CD4-positive, alpha-beta T cell treated with Interleukin-1 beta for 1 hour (primary cell): ENCODE measurements at places on chromosomes 3 and 15.

DNA sequence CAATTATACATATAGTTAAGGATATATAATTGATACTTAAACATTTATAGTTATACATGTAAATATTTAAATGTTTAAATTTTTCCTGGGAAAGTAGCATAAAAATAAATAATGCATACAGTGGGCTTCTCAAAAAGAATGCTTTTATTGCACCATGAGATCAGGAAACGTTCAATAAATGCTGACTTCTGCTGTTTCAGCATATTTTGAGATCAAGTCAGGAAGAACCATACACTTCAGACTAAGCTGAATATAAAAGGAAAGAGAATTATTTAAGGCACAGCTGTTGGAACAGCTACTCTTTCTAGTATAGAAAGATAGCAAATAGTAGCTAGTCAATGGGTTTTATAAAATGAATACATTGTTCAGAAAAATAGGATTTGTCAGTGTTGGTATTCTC is 1462.3 kb upstream of the CADM2 start:
- no peak for DNase-seq

GRCh38 chr15:34812369-34812768 is 17.0 kb upstream of the ACTC1 start:
- DNase-seq, result no peak

DNA sequence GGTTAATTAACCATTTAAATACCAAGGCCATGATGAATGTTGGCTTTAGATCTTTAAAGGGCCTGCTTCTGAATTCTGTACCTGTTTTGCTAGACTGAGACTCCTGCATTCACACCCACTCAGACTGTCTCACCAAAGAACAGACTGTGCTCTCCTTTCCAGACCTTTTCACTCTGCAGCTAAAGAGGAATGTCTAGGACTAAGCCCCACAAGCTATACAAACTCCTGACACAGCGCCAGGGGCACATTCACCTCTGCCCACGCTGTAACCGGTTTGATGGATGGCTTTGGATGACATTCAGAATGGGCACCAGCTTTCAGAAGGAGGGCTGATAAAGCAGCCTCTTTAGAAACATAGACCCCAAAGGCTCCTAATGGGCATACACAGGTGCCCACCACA is 200.1 kb downstream of the KCNMB2 start:
- DNase-seq, result no peak

DNA sequence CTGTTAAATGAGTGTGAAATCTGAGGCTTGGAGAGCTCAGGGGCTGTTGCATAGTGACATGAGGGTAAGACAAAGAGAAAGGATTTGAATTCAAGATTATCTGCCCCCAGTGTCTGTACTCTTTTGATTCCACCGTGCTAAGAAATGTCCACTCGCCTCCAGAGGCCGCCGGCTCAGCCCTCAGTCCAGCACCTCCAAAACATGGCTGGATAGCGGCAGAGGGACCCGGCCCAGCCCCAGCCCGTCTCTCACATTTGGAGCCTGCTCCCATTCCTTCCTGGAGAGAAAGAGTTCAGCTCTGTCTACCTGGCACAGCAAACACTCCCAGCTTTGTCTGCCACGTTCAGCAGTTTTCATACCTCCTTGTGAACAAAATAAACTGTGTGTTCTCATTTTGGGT is 84.8 kb upstream of the IQSEC1 start:
- no peak for DNase-seq

- DNase-seq, result no peak
These were observed 80.5 kb downstream of the USF3 start for GRCh38 chr3:113615976-113616375.

DNA sequence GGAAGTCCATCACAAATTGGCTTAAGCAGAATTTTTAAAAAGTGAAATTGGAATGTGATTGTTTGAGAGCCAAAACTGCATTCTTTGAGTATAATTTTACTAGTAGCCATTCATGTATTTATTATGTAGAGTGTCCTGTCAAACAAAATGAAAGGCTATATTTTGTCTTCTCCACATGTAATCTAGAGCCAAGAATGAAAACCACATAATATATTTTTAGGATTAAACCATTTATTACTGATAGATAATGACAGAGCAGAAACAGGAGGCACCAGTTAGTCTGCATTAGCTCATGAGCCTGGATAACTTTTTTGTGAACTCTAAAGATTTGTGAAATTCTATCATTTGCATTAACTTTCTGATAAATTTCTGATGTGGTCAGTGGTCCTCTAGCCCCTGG is 130.2 kb downstream of the FILIP1L start:
- no peak for DNase-seq

GRCh38 chr15:90037961-90038631 is 37.0 kb downstream of the ZNF710 start:
- DNase-seq, result peak; percentile 54

DNA sequence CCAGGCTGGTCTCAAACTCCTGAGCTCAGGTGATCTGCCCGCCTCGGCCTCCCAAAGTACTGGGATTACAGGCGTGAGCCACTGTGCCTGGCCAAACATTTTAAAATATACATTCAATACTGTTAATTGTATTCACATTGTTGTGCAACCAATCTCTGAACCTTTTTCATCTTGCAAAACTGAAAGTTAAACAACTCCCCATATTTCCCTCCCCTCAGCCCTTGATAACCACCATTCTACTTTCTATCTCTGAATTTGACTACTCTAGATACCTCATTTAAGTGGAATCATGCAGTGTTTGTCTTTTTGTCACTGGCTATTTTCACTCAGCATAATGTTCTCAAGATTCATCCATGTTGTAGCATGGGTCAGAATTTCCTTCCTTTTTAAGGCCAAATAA is 30.0 kb downstream of the HMCES start:
- DNase-seq, result no peak

GRCh38 chr15:46296002-46296401 is 661.2 kb downstream of the SQOR start:
- no peak for DNase-seq

DNA sequence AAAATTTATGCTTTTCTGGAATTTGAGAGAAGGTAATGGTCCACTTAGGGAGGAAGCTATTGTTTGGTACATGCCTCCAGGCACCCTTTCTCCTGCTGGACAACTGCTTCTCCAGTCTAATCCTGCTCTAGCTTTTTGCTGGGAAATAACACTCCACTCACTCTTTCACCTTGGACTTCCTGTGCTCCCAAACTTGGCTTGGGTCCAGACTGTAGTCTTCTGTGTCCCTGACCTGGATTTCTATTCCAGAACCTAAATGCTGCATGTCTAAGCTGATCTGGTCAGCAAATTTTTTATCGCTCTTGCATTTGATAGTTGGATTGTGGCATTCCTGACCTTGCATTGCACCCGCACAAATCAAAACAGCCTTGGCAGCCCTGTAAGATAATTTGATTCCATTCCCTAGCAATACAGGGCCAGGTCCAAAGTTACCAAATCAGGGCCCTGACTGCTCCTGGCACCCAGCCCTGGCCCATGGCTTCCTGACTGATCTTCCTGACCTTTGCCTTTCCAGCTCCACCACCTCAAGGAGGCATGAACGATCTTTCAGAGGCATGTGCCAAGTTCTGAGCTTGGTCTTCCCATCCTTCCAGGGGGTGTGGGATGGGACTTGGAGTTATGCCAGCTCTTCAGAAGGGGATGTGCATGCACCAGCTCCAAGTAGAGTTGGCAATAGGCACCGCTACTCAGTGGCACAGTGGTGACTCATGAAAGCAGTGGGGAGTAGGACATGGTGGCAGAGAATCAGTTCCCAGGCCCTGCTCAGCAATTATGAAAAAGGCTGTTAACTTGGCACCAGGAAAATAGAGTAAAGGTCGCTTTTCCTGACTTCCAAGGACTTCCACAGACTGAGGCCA is 43.9 kb upstream of the GOLGA8J start:
- no peak for DNase-seq

DNA sequence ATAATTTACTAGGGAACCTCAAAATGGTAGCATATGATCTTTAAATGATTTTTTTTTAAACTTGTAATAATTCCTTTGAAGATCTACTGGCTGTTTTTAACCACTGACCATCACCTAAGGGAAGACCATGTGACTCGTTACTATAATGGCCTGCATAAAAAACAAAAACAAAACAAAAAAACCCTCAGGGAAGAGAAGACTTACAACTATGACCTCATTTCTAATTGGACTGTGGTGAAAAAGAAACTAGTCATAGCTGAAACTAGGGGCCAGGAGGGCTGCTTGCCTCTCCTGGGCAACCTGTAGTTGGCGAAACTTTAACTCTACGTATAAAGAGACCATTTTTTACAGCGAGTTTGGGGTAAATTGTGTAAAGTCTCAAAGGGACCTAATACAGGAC is 23.0 kb downstream of the PAQR9 start:
- no peak for DNase-seq

DNA sequence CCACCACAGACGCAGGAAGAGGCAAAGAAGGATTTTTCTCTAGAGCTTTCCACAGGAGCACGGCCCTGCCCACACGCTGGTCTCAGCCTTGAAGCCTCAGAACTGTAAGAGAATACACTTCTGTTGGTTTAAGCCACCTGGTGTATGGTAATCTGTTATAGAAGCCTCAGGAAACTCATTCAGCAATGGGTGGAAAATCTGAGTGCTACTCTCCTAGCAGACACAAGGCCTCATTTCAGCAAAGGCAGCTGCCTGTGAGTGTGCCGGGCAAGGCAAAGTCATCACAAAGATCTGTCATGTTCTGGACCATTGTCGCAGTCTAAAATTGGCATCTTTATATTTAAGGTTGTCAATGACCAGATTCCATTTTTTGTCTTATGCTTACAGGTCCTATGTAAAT is 31.0 kb downstream of the ATP10A start:
- DNase-seq, result no peak

DNA sequence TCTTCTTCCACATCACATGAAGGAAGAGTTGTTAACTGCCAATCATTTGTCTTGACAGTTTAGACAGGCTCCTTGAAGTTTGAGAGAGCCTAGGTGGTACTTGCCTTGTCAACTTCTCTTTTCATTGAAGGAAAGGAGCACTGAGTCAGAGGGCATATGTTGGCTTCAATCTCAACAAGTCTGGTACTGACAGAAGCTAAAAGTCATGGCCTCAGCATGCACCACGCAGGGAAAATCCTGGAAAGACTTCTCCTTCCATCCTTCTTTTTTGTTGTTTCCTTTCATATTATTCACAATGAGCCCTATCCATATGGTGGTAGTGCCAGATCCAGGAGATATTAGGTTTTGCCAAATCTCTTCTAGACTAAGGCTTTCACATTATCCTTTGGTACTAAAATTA is 1272.5 kb downstream of the ROBO1 start:
- no peak for DNase-seq

DNA sequence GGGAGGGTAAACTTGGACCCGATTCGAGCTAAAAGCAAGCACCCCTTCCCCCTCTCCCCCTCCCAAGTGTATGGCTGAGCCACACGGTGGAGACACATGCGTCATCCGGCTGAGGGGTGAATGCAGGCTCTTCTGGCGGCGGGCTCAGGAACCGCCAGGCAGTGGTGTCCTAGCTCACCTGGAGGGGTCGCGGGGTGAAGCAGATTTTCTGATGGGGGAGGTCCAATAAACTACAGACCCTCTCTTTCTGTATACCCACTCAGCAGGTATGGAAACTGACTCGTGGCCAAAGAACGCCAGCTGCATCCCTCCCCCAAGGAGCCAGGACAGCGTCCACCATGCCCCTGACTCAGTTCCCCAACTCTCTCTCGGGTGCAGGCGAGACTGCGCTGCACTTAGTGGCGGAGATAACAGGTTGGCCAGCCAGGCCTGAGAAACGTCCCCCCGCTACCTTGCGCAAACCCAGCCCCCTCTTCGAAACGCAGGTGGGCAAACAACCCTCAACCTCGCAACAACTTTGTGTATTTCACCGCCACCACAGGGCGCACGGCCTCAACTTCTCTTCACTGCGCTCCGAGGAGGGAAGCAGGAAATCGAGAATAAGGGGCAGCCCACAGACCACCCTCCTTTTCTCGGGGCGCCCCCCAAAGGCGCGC is 1.3 kb downstream of the MAGI1 start:
- no peak for DNase-seq

GRCh38 chr15:56967336-56967735 is 48.9 kb downstream of the TCF12 start:
- DNase-seq, result no peak

- DNase-seq, result no peak
These were observed 52.9 kb downstream of the EXOG start for GRCh38 chr3:38549082-38549481.

- no peak for DNase-seq
These were observed 506.4 kb upstream of the THBS1 start for GRCh38 chr15:39074341-39074985.

GRCh38 chr3:69848113-69848512 is 108.8 kb downstream of the MITF start:
- DNase-seq, result no peak

- no peak for DNase-seq
These were observed 168.7 kb downstream of the PPM1L start for GRCh38 chr3:160924776-160925175.

DNA sequence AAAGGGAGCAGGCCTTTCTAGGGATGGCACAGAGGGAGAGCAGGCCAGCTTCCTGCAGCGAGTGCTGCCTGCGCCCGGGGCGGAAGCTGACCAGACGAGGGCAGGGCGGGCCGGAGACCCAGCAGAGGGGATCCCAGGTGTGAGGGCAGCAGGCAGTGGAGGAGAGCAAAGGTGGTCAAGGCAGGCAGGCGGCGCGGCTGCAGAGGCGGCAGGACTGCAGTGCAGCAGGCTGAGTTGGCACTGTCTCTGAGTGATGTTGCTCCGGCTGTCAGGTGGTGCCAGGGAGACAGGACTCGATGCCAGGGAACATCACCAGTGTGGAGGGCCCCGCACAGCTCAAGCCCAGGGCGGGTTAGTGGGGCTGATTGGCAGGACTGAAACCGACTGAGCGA is 22.3 kb upstream of the PLXNA1 start:
- no peak for DNase-seq

GRCh38 chr3:13411186-13411860 is 8.8 kb downstream of the NUP210 start:
- no peak for DNase-seq

- DNase-seq, result no peak
These were observed 66.9 kb downstream of the SERP1 start for GRCh38 chr3:150479370-150479769.

GRCh38 chr3:13391308-13391707 is 28.8 kb downstream of the NUP210 start:
- peak; percentile 8 for DNase-seq

DNA sequence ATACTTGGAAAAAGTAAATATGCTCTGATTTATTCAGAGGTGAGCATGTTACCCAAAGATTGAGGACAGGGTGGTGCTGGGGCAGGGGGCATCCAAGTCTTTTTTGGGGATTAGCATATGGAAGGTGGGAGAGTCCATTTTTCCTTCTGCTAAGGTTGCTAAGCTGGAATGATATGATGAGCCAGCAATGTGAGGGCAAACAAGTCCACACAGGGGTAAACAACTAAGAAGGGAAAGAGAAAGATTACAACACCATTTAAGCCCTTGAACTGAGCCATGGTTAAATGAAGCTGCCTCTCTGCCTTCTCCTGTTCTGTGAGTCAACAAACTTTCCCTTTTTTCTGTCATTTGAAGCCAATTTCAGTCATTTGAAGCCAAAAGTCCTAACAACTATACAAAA is 89.0 kb downstream of the RPL22L1 start:
- DNase-seq, result no peak
